T-helper 1 cell (primary cell): ENCODE measurements at places on chromosomes 11 and 22.

- no peak for DNase-seq
Observed at GRCh38 chr11:102603091-102603490, 22.0 kb downstream of the MMP20 start.

DNA sequence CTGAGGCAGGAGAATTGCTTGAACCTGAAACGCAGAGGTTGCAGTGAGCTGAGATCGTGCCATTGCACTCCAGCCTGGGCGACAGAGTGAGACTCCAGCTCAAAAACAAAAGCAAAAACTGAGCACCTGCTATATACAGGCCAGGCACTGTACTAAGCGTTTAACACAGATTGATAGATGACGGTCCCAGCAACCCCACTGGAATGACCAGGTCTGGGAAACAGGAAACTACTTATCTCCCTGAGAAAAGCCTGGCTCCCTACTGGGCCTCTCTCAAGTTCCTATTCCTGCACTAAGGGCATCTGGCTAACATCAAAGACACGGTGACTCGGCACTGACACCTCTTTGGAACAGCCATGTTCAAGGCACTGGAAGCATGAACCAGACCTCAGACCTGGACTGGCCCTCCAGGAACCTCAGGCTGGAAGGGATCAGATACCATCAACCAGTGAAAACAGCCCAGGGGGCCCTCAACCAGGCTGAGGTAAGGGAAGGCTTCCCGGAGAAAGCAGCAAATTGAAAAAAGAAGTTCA lies 16.6 kb downstream of the ARAP1 start:
- DNase-seq: no peak

GRCh38 chr11:100105255-100105981 lies 581.7 kb upstream of the ARHGAP42 start:
- no peak for DNase-seq

DNA sequence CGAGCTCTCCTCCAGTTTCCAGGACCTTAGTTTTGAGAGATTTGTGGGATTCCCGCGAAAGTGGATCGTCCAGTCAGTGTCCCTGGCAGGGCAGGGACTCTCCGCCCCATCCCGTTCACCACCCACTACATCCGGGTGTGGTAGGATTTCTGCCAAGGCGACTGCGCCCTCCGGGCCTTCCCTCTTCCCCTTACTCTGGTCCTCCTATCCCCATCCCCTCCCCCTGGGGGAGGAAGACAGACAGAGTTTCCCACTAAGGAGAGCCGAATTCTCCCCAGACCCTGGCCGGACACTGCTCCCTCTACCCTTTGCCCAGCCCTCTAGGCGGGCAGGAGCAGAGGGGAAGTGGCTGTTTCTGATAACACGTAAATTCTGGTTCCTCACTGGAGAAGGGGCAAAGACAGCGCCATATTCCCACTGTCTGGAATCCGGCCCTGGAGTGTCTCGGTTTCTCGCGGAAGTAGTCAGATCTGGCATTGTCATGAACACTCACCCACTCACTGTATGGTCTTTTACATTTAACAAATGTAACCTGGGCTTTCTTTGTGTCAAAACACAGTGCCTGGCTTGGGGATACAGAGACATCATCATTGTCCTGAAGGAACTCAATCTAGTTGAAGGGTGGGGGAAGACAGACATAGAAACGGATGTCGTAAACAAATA lies 1.1 kb upstream of the NECTIN1 start:
- DNase-seq: no peak

DNA sequence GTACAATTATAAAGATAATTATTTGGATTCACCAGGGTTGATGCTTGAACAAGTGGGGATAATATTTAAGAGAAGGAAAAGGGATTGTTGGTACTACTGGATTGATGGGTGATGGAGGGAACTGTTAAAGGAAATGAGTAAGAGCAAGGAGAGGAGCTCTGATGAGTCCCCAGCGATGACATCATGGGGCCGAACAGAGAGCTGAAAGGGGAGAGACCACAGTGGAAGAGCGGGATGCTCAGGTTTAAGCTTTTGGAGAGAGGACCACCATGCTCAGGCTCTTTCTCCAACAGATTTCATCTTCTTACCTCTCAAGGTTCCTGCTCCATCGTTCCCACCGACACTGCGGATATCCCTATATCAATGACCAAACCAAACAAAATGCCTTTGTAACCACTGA lies 568.7 kb downstream of the ETS1 start:
- no peak for DNase-seq

GRCh38 chr11:113593698-113594308 lies 112.3 kb downstream of the TMPRSS5 start:
- peak; percentile 73 for DNase-seq

DNA sequence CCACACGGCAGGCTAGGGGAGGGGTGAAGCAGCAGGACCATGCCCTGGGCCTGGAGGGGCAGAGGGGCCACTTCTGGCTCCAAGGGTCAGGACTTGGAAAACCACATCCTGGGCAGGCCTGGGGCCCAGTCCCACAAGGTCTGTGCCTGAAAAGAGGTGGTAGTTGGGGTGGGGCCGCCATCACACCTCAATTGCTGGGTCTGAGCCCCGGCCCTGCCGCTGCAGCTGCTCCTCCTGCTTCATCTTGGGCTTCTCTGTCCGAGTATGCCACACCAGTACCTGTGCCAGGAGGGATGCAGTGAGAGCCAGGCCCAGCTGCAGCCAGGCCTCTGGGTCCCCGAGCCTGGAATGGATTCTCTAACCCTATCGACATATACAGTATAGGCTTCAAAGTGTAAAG lies 2.5 kb downstream of the ROM1 start:
- DNase-seq: no peak

GRCh38 chr11:57484141-57484710 lies 23.9 kb downstream of the RTN4RL2 start:
- no peak for DNase-seq

DNA sequence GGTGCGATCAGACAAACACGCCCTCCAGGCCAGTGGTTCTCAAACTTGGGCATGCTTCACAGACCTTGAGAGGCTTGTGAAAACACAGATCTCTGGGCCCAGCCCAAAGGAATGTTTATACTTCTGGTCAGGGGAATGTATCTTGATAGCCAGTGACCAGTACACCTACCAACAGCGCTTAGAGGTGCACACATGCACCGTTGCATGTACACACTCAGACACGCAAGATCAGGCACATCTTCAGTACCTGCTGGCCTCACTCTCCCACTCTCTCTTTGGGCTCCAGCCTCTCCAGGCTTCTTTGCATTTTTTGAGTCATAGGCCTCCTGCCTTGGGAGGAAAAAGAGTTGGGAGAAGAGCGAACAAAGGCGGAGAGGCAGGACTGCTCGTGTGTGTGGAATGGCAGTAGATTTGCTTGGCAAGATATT lies 11.7 kb upstream of the FXYD6 start:
- no peak for DNase-seq

GRCh38 chr22:20424932-20425565 lies 12.6 kb downstream of the SCARF2 start:
- DNase-seq: no peak

DNA sequence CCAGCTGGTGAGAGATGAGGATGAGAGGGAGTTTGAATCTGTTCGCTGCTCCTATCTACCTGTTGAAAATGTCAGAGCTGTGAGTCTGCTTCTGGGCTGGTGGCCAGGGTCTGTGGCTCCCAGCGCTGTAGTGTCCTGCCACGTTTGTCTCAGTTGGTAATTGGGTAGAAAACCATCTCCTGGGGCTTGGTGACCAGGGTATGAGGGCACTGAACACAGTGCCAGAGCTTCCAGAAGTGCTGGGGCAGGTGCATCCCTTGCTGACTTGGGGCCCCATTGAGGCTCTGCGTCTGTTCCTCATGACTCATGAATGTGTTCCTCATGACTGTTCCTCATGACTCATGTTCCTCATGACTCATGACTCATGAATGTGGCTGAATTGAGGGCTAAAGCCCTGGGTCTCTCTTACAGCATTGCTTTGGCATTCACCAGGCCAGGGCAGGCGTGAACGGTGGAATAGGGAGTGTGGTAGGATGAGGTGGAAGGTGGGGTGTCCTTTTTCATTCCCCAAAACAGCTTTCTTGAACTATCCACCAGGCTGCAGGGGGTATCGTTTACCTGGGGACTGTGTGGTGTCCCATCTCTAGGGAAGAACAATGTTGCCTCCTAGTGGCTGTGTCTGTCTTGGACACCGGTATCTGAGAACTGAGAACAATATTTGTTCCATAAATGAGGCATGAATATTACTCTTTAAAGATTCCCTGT lies 139.5 kb downstream of the COMMD9 start:
- DNase-seq: no peak

DNA sequence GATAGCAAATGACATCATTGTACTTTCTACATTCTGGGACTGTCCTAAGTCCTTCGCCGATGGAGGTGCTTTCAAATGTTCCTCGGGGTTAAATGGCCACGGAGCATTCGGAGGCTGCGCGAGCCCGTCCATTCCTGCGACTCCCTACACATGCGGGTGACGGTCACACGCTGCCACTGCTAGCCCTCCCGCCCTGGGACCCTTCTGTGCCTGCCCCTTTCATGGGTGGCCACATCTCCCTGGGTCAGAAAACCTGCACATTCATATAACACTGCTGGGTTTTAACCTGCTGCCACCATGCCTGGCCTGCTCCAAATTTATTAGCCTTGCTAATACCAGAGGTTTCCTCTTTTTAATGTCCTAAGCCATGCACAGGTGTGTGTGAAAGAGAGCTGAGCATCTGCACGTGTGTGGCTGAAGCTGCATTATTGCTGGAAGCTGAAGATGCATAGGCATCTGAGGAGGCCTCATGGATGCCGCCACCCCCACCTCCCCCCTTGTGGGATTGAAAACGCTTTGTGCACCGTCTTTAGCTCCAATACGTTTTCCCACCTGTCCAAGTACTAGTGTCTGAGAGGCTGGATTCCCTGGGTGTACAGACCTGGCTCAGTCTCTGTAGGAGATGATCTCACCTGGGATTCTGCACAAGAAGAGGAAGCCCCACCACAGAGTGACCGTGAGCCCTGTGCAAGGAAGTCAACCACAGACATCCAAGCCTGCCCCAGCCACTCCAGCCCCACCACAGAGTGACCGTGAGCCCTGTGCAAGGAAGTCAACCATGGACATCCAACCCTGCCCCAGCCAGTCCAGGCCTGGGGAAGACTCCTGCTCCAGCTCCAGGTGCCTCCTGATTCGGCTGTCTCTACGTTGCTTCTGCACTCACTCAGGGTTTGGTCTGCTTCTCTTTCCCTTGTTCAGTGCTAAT lies 626.4 kb downstream of the BRD1 start:
- DNase-seq: no peak

- no peak for DNase-seq
Observed at GRCh38 chr22:42889304-42889703, 32.2 kb upstream of the ARFGAP3 start.

- no peak for DNase-seq
Observed at GRCh38 chr11:100397401-100397800, 289.7 kb upstream of the ARHGAP42 start.

- no peak for DNase-seq
Observed at GRCh38 chr11:27721264-27722116, 21.2 kb upstream of the BDNF start.

GRCh38 chr22:50363166-50363802 lies 20.2 kb downstream of the PPP6R2 start:
- no peak for DNase-seq

DNA sequence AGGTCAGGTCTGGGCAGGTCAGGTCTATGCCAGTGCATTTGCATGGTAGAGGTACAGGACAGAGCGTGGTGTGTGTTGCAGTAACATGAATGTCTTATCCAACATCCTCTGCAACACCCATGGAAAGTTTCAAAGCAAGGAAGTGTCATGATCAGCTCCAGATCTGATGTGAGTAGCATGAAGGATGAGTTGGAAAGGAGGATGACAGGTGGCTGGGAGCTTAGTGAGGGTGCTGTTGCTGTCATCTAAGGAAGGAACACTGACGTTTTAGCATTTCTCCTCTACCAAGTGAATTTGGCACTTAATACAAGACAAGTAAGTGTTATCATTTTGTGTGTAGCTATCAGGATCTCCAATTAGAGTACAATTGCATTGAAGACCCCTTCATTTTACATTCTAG lies 65.1 kb downstream of the GRK3 start:
- DNase-seq: no peak

- no peak for DNase-seq
Observed at GRCh38 chr11:12564012-12564411, 110.2 kb upstream of the TEAD1 start.

GRCh38 chr11:5129457-5129877 lies 8.7 kb downstream of the OR52A5 start:
- DNase-seq: no peak

DNA sequence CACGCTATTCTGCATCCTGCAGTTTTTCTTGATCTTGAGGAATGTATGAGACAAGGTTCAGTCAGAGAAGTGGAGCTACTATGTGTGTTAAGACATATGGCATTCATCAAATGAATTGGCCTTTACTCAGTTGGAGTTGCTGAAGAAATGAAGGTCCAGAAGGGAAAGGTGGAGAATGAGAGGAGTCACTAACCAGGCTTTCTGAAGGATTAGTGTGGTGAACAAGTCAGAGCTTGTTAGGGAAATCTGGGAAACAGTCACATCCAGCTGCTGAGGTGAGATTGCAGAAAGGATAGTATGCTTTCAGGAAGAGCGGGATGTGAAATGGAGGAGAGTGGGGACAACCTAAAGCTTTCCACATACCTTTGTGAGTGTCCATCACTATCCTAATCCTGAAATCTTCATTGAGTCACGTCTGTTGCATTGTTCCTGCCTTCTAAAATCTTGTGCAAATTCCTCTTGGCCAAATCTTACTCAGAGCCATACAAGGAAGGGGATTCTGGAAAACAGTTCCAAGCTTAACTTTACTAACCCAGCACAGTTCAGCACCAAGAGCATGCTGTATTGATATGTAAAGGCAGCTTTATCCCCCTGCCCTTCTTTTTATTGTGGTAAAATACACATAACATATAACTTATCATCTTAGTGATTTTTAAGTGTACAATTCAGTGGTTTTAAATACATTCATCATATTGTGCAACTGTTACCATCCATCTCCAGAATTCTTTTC lies 11.4 kb upstream of the PITPNB start:
- no peak for DNase-seq

DNA sequence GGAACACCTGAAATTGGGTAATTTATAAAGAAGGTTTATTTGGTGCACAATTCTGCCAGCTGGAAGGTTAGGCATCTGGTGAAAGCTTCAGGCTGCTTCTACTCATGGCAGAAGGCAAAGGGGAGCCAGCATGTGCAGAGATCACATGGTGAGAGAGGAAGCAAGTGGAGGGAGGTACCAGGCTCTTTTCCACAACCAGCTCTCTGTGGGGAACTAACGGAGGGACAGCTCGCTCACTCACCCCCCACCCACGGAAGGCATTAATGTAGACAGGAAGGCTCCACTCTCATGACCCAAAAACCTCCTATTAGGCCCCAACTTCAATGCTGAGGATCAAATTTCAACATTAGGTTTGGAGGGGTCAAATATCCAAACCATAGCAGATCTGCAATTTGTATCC lies 75.6 kb upstream of the ARHGAP32 start:
- DNase-seq: no peak

DNA sequence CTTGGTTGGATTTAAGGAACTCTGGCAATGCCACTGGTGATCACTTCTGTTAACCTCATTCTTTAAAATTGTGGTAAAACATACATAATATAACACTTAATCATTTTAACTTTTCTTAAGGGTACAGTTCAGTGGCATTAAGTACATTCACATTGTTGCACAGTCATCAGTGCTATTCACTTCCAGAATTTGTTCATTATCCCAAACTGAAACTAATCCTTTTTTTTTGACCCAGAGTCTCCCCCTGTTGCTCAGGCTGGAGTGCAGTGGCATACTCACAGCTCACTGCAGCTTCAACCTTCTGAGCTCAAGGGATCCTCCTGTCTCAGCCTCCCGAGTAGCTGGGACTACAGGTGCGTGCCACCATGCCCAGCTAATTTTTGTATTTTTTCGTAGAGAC lies 10.6 kb downstream of the ELF5 start:
- DNase-seq: no peak

GRCh38 chr11:10538924-10539323 lies 2.1 kb downstream of the RNF141 start:
- DNase-seq: no peak

- no peak for DNase-seq
Observed at GRCh38 chr11:102187416-102188151, 77.3 kb downstream of the YAP1 start.
